ENCODE measurements at places on chromosomes 16 and 17. TPM values are rescaled to one million over a fixed set of nuclear protein-coding genes. Genes with fewer than 3 reads are reported as not detected.

The SOST gene
- total RNA-seq, result not detected

The BICDL2 gene
- total RNA-seq, result 0.12 TPM

The HIGD1B gene
- not detected for total RNA-seq

The G6PC1 gene
- total RNA-seq, result not detected

The CD300LG gene
- not detected for total RNA-seq

The NUDT21 gene
- 256 TPM for total RNA-seq

The SEPTIN12 gene
- not detected for total RNA-seq

The NPIPB6 gene
- 1.3 TPM for total RNA-seq

The MYCBPAP gene
- total RNA-seq, result 3.8 TPM

The USB1 gene
- total RNA-seq, result 14.9 TPM

The MFSD6L gene
- not detected for total RNA-seq

The TOP3A gene
- total RNA-seq, result 67.8 TPM

The SPSB3 gene
- total RNA-seq, result 53.4 TPM
